ENCODE measurements at places on chromosomes 5 and 9.
A peak's percentile ranks its signal among the peaks of the same experiment; 100 is the strongest.

DNA sequence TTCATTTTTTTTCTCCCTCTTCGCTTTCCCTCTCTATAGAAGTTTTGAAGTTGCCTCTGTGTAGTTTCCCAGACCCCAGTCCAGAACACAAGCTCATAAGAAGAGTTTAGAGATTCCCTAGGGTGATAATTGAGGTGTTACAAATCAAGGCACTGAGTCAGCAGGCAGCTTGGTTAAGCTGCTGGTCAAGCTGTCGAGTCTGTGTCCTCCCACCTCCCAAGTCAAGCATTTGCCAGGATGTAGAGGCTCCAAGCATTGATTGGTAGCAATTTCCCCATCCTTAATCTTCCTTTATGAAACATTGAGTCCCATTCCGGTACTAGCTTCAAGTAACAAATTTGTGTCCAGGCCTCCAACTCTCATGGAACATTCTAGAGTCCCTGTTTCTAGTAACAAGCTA lies 47.5 kb upstream of the SLC1A1 start:
- no peak for DNase-seq

DNA sequence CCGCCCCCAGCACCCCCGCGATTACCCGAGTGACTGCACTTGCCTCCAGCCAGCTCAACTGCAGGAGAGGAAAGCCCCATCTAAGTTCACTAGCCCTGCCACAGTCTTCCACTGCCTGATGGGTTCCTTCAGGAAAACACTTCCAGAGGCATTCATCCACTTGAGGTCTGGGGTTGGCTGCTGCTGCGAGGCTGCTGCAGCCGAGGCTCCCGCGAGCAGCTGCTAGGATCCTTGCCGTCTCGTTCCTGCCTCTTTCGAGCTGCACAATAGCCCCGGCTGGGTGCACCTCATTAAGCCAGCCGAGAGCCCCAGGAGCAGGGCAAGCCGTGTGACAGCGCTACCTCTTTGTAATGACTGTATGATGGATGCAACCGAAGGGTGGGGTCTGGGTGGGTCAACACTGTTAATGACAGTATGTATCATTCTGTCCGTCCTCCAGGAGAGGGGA lies 24.2 kb upstream of the ELAVL2 start:
- peak; percentile 27 for DNase-seq

- no peak for DNase-seq
Observed at GRCh38 chr5:168086746-168087145, 204.7 kb upstream of the WWC1 start.

GRCh38 chr9:82467436-82467835 lies 478.9 kb downstream of the SPATA31D1 start:
- DNase-seq: no peak

DNA sequence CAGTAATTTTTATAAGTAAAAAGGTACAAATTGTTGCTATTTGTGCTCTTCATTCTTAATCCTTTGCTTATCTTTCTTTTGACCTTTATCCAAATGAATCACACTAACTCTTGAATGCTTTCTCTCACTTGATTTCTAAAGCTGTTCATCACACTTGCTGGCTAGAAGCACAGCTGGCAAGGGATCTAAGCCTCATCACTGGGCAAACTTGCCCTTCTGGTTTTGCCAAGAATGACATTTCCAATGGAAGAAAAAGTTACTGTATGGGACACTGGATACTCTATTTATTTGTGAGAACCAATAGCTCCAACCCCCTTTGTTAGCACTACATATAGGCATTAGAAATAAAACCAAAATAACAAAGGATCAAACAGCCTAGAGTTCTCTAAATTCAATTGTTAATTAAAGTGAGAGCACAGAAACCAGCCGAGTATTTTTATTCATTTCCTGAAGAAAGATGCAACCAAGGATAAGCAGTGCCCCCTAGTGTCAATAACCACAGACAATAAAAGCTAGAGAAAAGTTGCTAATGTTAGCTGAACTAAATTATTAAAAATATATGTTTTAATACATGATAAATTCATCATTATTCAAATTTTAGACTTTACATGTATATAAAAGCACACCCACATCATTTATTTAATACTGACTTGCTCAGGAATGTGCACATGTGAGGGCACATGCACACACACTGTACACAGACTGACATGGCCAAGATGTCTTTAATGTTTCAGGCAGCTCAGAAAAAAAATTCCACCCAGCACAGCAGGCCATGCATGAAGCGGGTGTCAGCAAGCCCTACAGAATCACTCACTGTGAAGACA lies 59.8 kb upstream of the POU5F2 start:
- DNase-seq: peak; percentile 6

- no peak for DNase-seq
Observed at GRCh38 chr9:37430841-37431597, 8.5 kb downstream of the GRHPR start.

DNA sequence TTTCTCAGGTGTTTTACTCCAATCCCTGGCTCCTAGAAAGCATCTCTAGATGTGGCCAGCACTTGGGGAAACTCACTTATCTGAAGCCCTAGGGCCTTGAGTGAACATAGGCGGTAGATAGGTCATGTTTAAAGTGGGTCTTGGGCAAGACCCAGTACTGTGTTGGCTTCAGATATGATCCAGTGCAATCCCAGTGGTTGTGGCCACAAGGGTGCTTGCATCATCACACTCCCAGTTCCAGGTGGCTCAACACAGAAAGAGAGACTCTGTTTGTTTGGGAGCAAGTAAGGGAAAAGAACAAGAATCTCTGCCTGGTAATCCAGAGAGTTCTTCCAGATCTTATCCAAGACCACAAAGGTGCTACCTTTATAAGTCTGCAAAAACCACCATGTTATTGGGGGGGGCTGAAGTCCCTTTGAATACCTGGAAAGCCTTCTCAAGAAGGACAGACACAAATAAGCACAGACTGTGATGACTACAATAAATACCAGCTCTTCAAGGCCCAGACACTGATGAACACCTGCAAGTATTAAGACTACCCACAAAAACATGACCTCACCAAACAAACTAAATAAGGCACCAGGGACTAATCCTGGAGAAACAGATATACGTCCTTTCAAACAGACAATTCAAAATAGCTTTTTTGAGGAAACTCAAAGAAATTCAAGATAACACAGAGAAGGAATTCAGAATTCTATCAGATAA lies 114.7 kb downstream of the LURAP1L start:
- no peak for DNase-seq

DNA sequence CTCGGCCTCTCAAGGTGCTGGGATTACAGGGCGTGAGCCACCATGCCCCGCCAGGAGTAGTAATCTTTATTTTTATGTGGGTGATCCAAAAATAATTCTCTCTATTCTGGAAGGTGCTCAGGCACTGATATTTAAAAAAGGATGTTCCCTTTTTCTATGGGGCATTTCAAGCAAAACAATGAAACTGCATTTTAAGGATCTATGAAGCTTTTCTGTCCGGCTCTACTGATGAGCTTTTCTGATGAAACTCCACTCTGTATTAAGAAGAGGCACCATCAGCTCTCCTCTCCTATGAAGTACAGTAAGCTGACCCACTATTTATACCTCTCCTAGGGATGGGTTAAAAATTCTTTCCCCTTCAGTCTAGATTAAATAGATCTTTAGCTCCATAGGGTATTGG lies 7.4 kb downstream of the ADAM19 start:
- DNase-seq: no peak

- peak; percentile 84 for DNase-seq
Observed at GRCh38 chr9:84851935-84852585, 182.5 kb downstream of the NTRK2 start.

GRCh38 chr5:7405277-7405676 lies 9.3 kb downstream of the ADCY2 start:
- no peak for DNase-seq

DNA sequence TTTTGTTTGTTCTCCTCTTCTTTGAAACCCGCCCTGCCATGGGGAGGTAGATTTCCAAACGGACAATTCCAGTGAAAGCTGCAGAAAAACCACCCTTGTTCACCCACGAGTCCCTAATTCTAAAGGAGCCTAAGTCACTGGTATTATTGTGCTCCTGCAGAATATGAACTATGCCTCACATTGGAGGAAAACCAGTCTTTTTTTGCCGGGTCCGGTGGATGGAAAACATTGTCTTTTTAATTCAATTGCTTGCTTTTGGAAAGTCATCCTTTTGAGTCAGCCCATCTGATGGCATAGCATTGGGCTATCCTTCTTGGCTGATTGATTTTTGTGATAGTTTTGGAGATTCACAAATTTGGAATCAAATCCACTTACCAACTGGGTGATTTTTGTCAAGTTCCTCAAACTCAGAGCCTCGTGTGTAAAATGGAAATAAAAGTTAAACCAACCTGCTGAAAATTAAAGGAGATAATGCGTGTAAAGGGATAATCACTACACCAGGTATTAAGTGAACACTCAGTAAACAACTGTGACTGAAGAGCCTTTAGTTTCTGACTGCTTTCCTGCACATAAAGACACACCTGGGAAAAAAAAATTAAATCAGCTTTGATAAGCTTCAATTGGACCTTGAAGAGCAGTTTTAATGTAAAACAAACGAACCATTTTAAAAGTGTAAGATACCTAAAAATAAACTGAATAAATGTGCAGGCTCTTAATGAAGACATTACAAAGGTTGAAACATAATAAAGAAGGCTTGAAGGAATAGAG lies 780 bp upstream of the CCNJL start:
- DNase-seq: no peak

GRCh38 chr9:134461426-134461982 lies 135.2 kb downstream of the RXRA start:
- no peak for DNase-seq

DNA sequence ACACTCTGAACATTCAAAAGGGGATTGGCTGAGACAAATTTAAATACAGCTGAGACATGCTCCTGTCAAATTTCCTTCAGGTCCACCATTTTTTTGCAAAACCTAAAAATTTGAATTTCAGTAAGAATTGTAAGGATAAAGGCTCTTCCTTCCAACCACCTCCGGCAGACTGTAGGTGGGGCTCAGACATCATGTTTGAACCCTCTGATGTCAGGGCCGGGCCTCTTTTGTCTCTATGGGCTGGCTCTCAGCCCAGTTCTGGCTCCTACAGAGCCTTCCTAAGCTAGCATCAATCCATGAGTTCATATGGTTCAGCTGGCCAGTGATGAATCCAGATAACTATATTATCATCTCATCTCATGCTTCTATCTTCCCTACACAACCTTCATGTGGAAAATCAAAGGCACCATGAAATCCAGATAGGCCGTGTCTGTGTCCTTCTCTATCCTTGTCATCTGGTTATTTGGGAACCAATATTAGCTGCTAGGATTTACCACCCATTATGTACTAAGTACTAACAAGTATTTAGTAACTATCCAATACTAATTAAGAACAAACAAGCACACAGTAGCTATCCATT lies 44.2 kb downstream of the NIPSNAP3B start:
- peak; percentile 26 for DNase-seq

- DNase-seq: no peak
Observed at GRCh38 chr5:169162407-169162806, 138.5 kb downstream of the SLIT3 start.

DNA sequence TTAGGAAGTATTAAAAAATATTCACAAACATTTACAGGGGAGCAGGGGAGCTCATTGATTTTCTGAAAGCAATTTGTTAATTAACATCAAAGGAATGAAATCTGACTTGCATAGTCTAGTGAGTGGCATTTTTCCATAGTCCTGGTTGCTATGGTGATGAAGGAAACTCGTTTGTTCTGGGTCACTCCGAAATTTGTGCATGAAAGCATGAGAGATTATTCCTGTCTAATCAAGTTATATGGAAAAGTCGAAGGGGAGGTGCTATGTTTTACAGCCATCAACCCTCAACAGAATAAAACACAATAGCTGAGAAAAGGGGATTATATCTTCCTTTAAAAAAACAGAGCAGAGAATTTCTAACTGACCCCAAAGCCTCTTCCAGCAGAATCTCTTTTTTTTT lies 1495.7 kb upstream of the WWC1 start:
- DNase-seq: no peak

DNA sequence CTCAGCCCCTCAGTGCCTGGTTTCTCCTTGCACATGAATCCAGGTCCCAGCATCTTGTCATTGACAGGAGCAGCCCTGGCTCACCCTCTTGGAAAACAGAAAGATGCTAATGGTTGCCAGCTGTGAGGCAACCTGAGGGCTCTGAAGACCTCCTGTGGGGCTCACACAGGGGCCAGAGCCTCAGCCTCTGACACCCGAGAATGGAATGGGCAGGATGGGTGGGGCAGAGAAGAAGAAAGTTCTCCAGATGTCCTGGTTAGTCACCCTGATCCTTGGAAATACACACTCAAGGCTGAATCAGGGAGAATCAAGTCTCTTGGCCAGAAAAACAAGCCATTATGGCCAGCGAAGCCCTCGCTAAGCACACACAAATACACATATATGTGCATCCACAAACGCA lies 32.3 kb upstream of the SPATA31E1 start:
- no peak for DNase-seq

DNA sequence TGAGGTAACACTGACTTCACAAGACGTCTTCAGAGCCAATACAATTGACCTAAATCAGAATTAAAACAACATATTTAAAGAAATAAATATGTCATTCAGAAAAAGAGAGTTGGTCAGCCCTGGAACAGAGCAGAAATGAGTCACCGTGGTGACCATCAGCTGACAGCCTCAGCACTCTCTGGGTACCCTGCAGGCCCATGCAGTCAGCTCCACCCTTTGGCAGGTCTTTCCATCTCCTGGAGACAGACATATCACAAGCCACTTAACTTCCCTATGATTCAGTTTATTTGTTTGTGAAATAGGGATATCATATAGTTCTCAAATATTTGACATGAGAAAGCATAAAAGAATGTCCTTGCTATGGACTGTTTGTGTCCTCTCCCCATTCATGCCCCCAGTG lies 151.6 kb upstream of the MEF2C start:
- peak; percentile 9 for DNase-seq

- no peak for DNase-seq
Observed at GRCh38 chr5:115214541-115214940, 44.8 kb upstream of the TRIM36 start.

DNA sequence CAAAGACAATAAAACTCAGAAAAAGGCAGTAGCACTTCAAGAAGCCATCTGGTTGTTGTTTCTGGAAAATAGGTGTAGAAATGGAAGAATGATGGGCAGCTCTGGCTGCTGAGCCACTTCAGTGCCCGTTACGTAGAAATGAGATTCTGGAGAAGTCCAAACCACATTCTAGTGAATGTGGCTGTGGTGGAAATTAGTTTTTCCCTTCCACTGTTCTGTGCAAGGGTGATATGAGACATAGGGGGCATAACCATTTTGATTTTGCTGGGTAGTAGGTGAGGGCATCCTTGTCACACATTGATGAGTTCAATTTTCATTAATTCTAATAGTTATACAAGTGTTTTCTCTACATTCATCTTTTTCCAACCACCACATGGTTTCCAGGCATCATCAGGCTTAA lies 275.1 kb downstream of the MCTP1 start:
- no peak for DNase-seq

GRCh38 chr5:56508249-56508648 lies 275.1 kb upstream of the ANKRD55 start:
- DNase-seq: no peak

- DNase-seq: no peak
Observed at GRCh38 chr5:135012033-135012588, 21.9 kb downstream of the PITX1 start.
